SJCRH30 (cell line): ENCODE measurements at places on chromosomes 7 and 10. TPM values are rescaled to one million over a fixed set of nuclear protein-coding genes. Genes with fewer than 3 reads are reported as not detected.

TRIM73 gene
- total RNA-seq: 0.20 and 1.8 TPM in 2 replicates

TDRD1 gene
- total RNA-seq: 0.61 TPM in 2 replicates

GLRX3 gene
- 112 and 128 TPM in 2 replicates for total RNA-seq

ZNF722 gene
- not detected in 2 replicates for total RNA-seq

TMEM236 gene
- total RNA-seq: not detected in 2 replicates

TAS2R39 gene
- total RNA-seq: not detected in 2 replicates

HERPUD2 gene
- 23.7 and 24.0 TPM in 2 replicates for total RNA-seq

CLRN3 gene
- total RNA-seq: not detected in 2 replicates

ENTPD1 gene
- 0.30 TPM in 1 of 2 replicates, not detected in the other for total RNA-seq

INPP5F gene
- total RNA-seq: 11.5 and 13.8 TPM in 2 replicates

MNX1 gene
- 3.7 and 4.4 TPM in 2 replicates for total RNA-seq

MBLAC1 gene
- 1.4 and 1.6 TPM in 2 replicates for total RNA-seq
